ENCODE measurements at places on chromosomes 2 and 18.

GRCh38 chr2:3585261-3586109, 9.4 kb upstream of the COLEC11 start:
- peak; percentile 59 for DNase-seq

DNA sequence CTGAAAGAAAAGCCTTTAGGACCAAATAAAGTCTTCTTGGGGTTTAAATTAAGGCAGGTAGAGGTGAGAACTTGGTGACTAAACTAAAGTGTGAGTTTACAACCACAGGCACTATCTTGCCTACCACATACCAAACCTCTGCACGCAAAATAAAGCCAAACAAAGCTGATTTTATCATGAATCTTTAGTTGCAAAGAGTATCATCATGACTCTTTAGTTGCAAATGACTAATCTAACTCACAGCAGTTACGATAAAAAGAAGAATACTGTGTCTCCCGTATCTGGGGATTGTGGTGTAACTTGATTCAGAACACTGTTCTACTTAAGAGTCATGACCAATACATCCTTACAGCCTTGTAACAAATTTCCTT, 11.2 kb downstream of the CFAP210 start:
- DNase-seq = no peak

DNA sequence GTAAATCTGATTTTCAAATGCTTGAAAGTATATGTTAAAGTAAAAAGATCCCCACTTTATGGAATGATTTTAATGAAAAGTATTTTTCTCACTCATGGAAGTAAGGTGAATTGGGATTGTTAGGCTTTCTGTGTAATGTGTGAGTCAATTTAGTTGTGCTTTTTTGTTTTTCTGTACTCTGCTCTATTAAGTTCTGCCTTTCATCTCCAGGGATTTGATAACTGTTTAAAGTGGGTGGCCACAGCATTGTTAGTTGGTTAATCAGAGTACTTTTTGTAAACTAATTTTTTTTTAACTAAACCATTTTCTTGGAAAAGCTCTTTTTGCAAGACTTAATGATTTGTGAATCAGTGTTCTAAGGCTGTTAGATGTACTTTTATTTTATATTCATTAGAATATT, 76.8 kb downstream of the ABI2 start:
- DNase-seq = no peak

DNA sequence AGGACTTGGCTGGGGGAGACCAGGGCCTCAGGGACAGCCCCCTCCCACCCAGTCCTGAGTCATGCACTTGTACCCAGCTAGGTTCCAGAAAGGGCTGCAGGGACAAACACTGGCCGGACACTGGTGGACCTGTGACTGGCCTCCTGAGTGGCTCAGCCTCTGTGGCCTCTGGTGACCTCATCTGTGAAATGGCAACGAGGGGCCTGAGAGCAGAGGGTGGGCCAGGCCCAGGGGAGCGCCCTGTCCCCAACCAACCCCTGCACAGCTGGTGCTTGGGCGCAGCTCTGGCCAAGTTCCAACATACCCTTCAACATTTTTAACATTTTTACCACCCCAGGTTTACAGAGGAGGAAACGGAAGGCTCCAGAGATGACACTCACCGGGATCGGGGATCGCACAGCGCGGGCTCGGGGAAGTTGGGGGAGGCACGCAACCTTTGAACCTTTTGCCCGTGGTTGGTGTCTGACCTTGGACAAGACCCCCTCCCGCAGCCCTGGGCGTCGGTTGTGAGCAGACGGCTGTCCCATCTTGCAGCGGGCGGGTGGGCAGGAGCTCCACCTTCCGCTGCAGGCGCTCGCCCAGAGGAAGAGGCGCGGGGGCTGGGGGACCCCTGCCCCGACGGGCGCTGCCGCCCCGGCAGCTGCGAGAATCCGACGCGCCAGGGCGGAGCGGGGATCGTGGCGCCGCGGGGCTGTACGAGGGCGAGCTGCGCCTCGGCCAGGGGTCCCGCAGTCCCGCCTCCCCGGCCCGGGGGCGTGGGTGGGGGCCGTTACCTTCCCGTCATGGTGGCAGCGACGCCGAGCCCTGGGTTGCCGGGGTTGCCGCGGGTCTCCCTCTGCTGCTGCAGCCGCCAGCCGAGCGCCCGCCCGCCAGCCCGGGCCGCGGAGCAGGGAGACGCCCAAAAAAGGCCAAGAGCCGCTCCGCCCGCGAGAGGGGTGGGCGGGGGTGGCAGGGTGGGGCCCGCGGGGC, 805 bp downstream of the LIMS2 start:
- DNase-seq = peak; percentile 67

DNA sequence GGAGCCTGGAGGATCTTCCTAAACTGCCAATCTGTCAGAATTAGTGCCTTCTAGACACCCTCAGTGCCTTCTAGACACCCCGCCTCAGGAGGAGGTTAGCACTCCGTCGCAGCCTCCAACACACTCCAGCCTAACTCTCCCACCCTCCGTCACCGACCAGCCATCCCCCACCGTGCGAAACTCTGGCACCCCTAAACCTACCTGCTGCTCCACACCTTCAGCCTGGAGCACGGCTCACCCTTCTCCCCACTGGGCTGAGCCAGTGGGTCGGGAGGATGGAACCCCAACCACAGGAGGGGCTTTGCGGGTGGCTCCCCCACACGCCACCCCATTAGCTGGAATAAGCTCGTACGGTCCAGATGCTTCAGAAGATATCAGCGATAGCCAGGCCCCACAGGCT, 468.9 kb upstream of the HS6ST1 start:
- DNase-seq = no peak

GRCh38 chr18:49749563-49749962, 63.8 kb downstream of the ACAA2 start:
- no peak for DNase-seq

DNA sequence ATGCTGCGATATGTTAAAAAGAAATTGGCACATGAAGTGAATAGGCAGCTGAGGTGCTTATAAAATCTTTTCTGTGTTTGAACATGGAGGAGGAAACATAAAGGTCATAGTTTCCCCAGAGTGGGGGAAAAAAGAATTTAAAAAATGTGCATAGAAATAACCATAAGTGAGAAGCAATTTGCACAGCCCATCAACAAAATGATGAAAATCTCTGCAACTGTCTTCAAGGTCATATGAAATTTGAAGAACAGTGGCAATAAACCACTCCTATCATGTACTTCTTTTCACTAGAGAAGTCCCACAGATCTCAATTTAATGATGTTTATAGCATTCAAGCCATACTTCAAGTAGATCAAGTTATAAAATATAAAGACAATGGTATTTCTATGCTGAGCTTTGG, 46.7 kb upstream of the ZNF804A start:
- DNase-seq = no peak

GRCh38 chr2:160756481-160756880, 262.9 kb upstream of the RBMS1 start:
- DNase-seq = no peak

DNA sequence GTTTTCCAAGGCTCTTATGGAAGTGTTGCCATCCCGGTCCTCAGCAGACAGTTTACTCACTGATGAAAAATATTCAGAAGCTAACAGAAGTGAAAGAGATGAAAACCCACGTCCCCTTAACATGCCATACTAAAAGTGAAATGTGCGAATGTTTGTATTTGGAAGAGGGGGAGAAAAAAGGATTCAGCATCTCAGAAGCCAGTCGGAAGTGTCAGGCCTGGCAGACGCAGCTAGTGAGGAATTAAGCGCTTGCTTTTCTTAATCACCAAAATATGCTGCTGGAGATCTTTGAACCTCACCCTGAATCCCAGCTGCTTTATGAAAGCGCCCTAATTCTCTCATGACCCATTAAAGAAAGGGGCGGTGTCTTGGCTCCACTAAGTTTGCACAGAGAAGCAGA, 653.7 kb downstream of the DCDC2C start:
- no peak for DNase-seq

DNA sequence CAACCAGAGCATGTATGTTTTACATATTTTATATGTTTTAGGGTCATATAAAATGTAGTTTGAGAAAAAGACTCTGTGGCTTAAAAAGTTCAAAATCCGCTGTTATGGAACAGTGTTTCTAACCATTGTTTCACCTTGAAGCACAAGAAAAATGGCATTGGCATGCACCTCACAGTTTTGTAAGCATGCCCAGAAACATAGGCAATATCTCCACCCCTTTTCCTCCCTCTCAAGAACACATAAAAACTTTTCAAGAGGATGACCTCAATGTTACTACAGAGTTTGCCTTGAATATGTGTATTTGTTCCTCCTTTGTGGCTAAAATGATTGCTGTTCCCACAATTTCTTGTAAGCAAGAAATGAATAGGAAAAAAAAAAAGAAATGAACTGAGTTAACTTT, 29.3 kb upstream of the SLC40A1 start:
- no peak for DNase-seq

GRCh38 chr2:63764630-63765029, 77.1 kb upstream of the UGP2 start:
- no peak for DNase-seq

- DNase-seq = no peak
These were observed 13.4 kb upstream of the PAX3 start for GRCh38 chr2:222311978-222312738.

DNA sequence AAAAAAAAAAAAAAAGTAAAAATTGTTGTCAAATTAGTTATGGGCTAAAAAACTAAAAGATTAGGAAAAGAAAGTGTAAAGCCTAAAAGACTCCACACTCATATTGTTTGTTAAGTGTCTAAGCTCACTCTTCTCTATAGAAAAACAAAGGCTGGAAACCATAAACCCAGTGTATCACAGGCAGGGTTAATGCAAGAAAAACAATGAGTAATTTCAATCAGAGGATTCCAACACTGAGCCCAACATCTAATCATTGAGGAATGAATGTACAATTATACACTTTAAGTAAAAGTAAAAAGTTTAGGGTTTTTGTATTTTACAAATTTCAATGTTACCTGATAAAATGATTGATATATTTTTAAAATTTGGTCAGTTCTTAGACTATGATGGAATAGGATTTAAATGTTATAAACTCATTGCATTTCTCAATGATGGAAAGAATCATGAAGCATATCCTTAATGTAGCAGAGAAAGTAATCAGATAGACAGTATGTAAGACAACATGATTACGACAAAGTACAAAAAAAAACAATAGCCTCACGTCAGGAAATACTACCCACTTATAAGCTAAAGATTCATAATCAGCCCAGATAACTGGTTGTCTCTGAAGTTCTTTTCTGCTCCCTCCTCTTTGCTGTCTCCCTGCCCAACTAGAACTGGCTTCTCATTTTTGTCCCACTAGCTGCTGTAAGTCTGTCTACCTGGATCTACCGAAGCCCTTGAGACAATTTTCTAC, 44.5 kb upstream of the SP3 start:
- DNase-seq = no peak

DNA sequence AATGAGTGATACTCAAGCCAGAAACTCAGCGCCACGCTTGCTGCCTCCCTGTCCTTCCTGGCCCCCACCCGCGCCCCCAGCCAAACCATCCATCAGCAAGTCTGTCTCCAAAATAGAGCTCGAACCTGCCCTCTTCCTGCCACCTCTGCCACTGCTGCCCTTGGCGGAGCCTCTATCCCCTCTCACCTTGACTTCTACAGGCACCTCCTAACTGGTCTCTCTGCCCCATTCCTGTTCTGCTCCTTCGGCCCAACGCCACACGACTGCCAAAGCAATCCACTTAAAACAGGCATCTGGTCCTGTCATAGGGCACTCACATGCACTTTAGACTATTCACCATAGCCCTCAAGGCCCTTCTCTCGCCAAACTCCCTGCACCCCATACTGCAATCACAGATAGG, 210.3 kb upstream of the SMAD2 start:
- no peak for DNase-seq

- DNase-seq = no peak
These were observed 109.1 kb upstream of the DNAJC10 start for GRCh38 chr2:182606728-182607681.

DNA sequence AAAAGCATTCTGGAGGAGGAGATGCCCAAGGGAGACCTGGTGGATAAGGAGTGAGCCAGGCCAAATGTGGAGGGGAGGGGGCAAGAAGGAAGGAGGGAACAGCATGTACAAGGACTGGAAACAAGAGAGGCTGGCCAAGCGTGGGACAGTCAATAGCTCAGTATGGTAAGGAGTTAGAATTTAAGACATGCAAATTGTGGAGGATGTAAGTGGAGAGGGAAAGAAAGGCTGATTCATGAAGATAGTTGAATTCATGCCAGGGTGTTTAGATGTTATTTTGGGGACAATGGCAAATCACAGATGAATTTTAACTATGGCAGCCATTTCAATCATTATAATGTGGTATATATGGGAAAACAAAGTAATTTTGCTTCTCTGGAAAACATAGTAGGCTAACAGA, 462.3 kb downstream of the MEIS1 start:
- no peak for DNase-seq

GRCh38 chr18:57846258-57846657, 43.1 kb upstream of the ATP8B1 start:
- no peak for DNase-seq

DNA sequence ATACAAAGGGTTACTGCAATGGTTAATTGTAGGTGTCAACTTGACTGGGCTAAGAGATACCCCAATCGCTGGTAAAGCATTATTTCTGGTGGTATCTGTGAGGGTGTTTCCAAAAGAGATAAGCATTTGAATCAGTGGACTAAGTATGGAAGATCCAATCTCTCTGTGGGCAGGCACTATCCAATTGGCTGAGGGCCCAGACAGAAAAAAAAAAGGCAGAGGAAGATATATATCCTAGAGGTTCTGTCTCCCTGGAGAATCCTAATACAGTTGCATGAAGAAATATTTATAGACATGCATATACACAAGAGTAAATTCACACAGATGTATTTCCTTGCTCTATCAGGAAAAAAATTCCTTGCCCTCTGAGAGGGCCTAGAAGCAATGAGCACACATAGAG, 43.9 kb downstream of the TBC1D8 start:
- no peak for DNase-seq

DNA sequence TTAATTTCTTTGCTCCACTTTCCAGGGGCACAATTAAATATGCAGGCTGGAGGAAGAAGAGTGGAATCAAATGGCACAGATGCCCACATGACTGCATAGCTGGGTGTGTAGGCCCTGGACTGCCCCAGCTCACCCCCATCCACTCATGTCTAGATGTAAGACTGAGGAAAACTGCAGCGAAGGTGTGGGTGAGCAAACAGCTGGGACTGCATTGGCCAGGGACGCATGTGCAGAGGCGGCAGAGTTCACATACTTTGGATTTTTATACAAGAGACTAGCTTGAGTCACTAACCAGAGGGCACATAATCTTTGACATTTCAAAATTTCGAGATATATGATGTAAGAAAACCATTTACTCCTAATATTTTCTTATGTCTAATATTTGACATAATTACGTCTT, 60.1 kb downstream of the SPIRE1 start:
- peak; percentile 59 for DNase-seq

All from aorta (tissue), 5 donors.